ENCODE measurements at places on chromosomes 3 and 15.

GRCh38 chr15:82937712-82938058, 14.8 kb downstream of the HOMER2 start:
- no peak for DNase-seq

DNA sequence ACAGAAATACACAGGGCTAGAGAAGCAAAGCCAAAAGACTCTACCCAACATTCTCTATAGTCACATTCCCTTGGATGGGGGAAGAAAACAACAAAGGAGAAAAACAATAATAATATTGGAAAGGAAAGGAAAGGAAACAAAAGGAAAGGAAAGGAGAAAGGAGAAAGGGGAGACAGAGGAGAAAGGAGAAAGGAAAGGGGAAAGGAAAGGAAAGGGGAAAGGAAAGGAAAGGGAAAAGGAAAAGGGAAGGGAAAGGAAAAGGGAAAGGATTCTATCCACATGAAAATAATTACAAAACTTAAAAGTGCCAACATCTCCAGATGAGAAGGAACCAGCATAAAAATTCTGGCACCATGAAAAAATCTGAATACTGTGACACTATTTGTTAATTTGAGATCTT, 54.1 kb upstream of the MNS1 start:
- DNase-seq, result no peak

DNA sequence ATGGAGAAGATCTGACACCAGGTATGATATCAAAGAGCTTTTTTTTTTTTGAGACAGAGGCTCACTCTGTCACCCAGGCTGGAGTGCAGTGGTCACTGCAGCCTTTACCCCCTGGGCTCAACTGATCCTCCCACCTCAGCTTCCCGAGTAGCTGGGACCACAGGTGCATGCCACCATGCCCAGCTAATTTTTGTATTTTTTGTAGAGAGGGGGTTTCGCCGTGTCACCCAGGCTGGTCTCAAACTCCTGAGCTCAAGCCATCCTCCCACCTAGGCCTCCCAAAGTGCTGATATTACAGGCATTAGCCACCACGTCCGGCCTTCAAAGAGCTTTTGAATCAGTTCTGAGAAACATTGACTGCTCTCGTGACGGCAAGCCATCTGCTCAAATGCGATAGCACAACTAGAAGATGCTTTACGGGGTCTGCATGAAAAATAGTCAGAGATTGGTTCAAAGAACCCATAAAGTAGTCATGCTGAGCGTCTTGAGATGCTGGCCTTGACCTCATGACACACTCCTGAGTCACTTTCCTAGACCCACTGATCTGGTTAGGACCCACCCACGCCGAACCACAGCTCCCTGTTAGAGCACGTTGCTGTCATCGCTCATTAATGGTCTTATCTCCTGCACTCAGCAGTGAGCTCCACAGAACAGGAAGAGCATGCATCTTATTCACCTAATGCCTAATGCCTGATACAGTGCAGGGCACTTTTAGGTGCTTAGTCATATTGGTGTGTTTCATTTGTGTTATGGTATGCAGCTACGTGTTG, 57.0 kb upstream of the NR2F2 start:
- no peak for DNase-seq

DNA sequence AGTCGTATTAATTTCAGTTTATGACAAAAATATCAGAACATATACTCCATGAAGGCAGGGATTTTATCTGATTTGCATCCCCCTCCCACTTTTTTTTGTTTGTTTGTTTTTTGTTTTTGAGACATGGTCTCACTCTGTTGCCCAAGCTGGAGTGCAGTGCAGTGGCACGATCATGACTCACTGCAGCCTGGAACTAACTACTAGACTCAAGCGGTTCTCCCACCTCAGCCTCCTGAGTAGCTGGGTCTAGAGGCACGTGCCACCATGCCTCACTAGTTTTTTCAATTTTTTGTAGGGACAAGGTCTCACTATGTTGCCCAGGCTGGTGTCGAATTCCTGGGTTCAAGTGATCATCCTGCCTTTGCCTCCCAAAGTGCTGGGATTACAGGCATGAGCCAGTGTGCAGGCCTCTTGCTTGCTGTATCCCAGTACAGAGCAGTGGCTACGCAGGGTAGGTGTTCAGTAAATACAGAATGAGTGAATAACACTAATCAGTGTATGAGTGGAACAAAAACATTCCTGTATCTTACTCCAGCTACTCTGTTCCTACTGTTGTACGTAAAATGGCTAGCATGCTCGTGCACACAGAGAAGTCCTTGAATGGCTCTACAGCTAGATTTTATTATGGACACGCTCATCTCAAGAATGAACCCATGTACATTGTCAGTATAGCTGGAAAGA, 272.4 kb downstream of the FOXP1 start:
- DNase-seq, result no peak

GRCh38 chr15:61171209-61171608, 57.9 kb downstream of the RORA start:
- DNase-seq, result peak; percentile 35

DNA sequence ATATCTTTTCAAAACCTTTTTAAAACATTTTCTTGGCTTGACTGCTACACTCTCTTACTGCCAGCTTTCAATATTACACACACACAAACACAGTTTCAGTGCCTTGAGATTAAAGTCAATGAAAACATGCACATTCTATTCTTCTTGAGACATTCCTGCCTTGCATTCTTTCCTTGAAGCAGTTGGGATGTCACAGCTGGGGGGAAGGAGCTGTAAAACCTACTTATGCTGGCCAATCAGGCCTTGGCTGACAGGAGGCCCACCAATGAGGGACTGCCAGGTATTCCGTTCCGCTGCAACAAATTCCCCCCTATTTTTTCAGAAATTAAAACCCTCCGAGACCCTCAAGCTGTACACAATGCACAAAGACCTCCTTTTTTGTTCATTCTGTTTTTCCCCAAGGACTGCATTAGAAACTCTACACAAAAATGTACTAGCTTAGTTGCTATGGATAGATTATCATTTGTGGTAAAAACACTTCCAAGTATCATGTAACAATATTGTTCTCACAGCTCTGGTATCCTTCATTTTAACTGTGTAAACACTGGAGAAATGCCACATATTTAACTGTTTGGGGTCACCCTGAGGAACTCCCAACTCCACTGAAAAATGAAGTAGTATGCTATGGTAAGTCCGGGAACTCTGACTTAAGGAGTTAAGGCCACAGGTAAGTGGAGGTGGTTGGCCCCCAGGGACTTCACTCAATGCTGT, 18.5 kb downstream of the FSTL1 start:
- no peak for DNase-seq

- no peak for DNase-seq
Measured at GRCh38 chr3:13549623-13550422, 898 bp downstream of the FBLN2 start.

GRCh38 chr3:43892061-43892460, 201.3 kb downstream of the ABHD5 start:
- DNase-seq, result no peak

DNA sequence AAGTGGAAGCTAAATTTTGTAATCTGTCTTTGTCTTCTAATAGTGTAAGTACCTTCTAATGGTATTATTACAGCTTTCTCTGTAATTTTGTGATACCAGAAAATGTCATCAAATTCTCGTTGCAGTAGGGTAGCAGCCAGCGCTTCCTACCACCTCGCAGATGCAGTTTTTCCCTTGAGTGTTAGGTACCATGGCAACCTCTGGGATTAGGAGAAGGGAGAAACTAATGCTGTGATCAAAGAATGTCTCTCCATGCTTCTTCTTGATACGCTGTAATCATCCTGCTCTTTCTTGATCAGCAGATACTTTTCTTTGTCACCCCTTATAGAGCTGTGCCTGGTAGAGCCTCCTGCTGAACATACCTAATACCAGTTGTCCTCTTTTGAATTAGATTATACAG, 27.7 kb downstream of the SRP14 start:
- DNase-seq, result no peak
